ENCODE measurements at places on chromosomes 11 and 22.

- DNase-seq: no peak
Observed at GRCh38 chr11:112470355-112470754, 209.7 kb upstream of the PLET1 start.

- DNase-seq: peak; percentile 60
Observed at GRCh38 chr11:1628506-1629325, 859 bp upstream of the KRTAP5-5 start.

- DNase-seq: no peak
Observed at GRCh38 chr11:64559351-64560138, 31.5 kb upstream of the SLC22A12 start.

DNA sequence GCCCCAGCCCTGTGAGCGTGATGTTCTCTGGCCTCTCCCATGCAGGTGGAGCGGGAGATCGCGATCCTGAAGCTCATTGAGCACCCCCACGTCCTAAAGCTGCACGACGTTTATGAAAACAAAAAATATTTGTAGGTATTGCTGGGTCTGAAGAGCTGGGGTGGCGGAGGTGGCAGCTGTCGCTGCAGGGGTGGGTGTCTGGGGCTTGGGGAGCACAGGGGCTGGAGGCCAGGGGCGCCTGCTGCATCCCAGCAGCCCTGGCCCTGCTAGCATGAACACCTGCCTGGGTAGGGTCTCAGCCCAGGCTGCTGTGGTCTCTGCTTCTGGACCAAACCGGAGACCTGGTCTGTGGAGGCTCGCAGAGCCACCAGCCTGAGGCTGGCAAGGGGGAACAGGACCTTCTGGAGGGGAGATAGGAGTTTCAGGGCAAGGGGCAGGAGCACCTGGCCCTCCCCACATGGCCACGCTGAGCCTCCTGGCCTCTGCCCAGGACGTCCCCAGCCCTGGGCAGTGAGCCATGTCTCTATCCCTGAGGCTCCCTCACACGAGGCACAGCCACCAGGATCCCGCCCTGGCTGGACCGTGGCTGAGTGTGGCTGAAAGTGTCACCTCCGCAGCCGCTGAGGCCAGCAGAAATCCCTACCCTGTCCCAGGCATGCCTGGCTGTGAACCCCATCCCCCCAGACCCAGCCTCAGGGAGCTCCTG is 48.2 kb downstream of the MOB2 start:
- no peak for DNase-seq

GRCh38 chr11:97259434-97259833 is 869.6 kb downstream of the JRKL start:
- no peak for DNase-seq

- no peak for DNase-seq
Observed at GRCh38 chr11:67287355-67288197, 1.5 kb upstream of the ANKRD13D start.

DNA sequence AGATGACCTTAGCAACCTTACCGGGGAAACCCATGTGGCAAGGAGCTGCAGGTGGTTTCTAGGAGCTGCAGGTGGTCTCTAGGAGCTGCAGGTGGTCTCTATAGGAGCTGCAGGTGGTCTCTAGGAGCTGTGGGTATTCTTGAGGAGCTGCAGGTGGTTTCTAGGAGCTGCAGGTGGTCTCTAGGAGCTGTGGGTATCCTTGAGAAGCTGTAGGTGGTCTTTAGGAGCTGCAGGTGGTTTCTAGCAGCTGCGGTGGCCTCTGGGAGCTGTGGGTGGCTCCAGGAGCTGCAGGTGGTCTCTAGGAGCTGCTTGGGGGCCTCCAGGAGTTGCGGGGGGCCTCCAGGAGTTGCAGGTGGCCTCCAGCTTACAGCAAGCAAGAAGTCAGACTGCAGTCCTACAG is 997.5 kb downstream of the TBC1D22A start:
- DNase-seq: no peak

DNA sequence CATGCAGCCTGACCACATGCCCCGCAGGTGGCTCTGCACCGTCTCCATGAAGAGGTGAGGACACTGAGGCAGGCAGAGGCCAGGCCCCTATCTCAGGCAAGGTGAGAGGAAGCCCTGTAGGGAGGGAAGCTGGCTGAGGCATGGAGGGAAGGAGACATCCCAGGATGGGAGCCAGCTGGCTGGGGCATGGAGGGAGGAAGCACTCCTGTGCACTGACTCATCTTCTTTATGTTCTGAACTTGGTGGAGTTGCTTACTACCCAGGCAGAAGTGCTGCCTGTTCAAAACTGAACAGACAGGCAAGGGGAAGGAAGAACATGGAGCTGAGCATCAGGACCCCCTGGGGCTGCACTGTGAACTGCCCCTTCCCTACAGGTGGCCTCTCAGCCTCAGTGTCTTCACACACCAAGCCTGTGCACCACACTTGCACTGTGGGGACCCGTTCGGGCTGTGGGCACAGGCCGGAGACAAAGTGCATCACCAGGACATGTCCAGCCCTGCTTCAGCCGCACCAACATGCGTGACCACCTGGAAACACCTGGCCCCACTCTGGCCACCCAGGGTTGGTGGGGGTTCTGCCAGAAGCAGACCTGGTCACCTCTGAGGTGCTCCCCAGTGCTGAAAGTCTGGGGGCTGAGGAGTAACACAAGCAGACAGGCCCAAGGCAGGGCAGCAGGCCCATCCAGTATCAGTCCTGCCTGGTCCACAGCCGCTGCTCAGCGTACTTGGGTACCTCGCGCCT is 55.5 kb downstream of the DGCR2 start:
- DNase-seq: no peak

DNA sequence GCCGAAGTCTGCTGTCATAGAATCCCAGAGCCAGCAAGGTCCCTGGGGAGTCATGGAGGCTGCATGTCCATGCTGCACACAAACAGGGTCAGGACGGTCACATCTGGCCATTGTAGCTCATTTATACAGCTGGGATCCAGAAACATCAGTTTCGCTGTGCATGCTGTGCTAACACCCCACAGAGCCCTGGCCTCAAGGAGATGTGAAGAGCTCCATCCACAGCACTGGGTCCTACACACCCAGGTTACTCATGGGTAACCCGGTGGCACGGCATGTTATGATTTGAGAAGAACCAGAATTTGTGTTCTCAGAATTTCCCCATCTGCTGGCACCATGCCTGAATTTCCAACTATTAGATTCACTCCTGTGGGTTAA is 146.3 kb upstream of the ARHGAP20 start:
- no peak for DNase-seq

- DNase-seq: no peak
Observed at GRCh38 chr11:20966489-20966888, 297.1 kb downstream of the NELL1 start.

- DNase-seq: no peak
Observed at GRCh38 chr11:62103986-62104385, 19.8 kb upstream of the INCENP start.

DNA sequence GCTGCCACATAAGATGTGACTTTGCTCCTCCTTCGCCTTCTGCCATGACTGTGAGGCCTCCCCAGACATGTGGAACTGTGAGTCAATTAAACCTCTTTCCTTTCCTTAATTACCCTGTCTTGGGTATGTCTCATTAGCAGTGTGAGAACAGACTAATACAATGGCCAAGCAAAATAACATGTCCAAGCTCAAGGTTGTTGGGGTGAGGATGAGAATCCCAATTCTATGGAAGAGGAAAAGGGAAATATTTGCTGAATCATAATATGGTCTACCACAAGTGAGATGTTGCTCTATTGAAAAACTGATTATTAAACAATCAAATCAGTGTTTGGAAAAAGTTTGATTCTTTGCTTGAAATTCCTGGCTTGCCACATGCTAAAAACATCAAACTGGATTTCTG is 48.7 kb upstream of the LRRC4C start:
- no peak for DNase-seq

GRCh38 chr11:62905927-62906531 is 15.1 kb downstream of the CHRM1 start:
- peak; percentile 66 for DNase-seq

DNA sequence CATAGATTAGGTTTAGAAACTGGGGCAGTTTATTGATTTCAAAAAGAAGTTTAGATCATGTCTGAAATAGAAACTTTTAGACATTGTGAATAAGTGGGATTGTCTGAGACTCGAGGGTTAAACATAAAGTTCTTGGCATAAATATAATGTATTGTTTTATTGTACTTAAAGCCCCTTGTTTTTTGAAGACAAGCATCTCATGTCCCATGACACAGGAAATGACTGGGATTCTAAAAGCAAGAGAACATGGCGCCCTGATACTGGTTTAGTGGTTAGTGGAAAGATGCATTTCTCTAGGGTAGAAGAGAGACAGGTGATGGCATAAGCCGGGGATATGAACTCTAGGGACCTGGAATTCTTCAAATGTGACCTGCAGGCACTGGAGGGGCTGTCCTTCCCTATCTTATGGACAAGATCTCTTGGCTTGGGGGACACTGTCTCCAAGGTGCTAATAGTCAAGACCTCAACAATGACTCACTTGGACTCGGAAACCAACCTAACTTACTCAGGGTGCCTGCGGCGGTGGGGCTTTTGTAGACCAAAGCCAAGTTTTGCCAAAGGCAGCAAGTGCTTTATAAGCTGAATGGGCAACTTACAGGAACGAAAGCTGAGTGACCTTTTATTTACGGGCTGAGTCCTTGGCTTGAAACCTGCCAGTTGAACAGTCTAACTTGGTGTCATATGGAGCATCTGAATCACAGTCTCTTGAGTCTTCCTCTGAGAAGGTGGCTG is 48.2 kb downstream of the UBASH3B start:
- DNase-seq: no peak

GRCh38 chr11:116243991-116244390 is 528.8 kb downstream of the BUD13 start:
- DNase-seq: no peak

- no peak for DNase-seq
Observed at GRCh38 chr11:86261328-86261727, 16.8 kb downstream of the EED start.

DNA sequence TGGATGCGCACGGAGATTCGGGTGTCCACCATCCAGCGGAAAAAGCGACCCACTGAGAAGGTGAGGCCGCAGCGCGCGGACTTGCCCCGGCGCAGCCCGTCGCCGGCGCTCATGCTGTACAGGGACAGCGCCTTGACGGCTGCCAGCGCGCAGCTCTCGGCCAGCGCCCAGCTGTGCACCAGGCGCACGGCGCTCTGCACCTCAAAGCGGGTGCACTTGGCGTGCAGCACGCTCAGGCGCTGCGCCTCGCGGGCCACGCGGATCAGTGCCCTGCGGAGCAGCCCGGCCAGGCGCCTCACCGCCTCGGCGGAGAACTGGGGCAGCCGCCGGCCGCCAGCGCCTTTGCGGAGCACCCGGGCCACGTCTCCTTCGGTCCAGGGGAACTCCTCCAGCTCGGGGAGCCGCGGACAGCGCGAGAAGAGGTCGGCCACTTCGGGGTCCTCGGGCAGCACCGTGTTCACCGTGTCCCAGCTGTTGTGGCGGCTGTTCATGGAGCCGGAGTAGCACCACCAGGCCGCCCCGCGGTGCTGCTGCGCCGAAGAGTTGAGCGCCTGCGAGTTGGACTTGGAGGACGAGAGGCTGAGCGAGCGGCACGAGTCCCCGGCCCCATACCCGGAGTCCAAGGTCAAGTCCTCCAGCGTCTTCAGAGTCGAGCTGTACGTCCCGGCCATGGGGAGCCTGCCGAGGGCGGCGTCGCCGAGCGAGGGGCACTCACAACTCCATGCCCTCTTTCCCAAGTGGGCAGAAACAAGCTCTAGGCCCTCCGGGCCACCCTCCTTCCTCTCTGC is 703 bp downstream of the ABTB2 start:
- DNase-seq: peak; percentile 28

- DNase-seq: no peak
Observed at GRCh38 chr11:94732617-94733281, 35.4 kb upstream of the AMOTL1 start.

DNA sequence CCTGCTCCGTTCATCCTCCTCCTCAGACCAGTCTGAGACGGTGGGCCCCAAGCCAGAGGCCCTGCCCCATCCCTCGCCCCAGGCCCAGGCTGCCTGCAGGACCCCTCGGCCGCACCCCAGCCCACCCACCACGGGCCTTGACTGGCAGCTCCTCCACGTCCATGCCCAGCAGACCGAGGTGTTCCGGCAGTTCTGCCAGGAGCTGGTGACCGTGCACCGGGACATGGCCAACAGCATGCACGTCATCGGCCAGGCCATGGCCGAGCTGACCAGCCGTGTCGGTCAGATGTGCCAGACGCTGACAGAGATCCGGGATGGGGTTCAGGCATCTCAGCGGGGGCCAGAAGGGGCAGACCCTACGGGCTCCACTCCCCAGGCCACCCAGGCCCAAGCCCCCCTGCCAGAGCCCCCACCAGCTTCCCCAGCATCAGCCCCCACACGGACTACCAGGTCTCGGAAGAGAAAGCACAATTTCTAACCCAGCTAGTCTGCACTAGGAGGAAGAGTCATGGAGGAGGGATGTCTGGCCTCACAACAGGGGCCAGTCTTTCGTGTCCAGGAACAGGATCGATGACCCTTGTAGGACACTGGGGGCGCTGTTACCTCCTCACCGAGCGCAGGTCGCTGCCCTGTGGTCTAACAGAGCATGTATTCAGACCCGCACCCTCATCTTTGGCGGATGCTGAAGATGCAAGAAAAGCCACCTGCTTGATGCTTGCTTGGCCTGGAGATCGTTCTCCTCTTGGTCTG is 66.3 kb downstream of the PRDM11 start:
- DNase-seq: no peak

DNA sequence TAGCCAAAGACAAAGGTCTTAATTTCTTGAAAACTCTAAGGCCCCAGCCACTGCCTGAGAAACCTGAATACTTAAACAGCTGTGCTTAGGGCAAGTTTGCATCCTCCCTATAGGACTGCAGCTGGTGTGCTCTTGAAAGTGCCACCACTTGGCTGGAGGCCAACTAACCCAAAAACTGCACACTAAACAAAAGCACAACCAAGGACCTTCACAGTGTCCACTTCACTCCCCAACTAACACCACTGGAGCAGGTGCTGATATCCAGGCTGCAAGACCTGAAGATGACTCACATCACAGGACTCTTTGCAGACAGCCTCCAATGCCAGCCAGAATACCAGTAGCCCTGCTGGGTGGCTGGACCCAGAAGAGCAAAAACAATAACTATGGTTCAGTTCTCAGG is 357.7 kb upstream of the ARHGAP42 start:
- DNase-seq: no peak

DNA sequence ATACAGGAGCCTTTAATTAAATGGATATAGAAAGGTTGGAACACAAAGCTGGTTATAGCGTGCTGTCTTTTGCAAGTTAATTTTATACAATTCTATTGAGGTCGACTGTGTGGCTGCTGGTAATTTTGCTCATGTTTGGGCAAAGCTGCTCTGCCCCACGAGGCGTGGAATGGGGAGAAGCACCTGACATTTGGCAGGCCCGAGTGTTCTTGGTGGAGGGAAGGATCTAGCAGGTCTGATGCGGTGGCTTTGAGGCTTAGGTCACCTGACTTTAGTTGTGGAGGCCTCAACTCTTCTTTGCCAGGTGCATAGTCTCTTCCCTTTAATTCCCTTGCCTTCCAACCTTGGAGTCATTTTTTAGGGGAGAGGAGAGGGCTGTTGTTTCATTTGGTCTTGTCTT is 97.3 kb downstream of the ZBTB16 start:
- DNase-seq: no peak

Measured in stimulated activated CD4-positive, alpha-beta T cell treated with anti-CD3 and anti-CD28 coated beads, Interleukin-4, amount 100 ng/mL, for 4 hours (primary cell).